ENCODE measurements at places on chromosomes 3 and 15.
A peak's percentile ranks its signal among the peaks of the same experiment; 100 is the strongest.

DNA sequence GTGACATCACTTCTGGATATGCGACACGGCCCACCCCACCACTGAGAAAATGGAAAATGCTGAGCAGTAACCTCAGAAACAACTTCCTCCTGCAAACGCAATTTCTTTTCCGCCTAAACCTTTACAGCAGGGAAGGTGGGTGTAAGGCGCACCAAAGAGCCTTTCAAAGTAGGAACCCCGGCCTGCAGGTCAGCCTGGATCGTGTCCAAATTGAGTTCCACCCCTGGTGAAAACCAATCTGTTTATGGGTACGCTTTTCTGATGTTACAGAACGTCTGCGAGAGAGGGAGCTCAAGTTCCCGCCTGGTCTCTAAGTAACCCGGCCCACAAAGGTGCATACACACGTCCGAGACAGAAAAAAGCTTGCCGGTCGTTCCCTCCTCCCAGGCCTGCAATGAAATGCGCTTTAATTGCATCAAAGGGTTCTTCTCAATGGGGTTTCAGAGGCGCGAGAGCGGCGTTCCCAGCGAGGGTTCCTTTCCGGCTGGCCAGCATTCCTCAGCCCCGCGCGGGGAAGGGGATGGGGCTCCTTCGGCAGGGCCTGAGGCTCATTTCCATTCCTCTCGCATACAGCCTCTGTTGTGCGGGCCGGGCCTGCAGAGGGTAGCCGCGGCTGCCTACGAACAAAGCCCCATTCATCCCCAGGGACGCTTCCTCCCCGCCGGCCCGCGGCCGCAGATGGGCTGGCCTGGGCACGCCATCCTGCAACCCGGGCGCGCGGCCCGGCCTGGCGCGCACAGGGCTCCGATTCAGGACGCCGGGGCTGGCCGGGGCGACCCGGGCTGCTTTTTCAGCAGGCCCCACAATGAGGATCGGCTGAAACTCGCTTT, 138.1 kb downstream of the TMCO5A start:
- peak; percentile 98 for DNase-seq

DNA sequence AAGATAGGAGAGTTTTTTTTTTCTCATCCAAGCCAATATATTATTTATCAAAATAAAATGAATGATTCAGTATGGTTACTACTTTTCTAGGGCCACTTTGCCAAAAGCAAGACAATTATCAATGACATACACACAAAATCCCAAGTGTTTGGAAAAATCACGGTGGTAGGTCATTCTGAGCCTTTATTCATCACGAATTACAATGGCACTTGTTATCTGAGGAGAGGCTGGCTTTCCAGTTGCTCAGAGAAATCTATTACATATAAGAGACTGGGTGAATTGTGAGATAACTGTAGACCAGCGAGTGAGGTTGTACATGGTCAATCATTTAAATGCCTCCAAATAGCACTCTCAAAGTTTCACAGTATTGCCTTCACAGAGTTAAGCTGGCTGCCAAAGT, 20.4 kb upstream of the FGF12 start:
- no peak for DNase-seq

DNA sequence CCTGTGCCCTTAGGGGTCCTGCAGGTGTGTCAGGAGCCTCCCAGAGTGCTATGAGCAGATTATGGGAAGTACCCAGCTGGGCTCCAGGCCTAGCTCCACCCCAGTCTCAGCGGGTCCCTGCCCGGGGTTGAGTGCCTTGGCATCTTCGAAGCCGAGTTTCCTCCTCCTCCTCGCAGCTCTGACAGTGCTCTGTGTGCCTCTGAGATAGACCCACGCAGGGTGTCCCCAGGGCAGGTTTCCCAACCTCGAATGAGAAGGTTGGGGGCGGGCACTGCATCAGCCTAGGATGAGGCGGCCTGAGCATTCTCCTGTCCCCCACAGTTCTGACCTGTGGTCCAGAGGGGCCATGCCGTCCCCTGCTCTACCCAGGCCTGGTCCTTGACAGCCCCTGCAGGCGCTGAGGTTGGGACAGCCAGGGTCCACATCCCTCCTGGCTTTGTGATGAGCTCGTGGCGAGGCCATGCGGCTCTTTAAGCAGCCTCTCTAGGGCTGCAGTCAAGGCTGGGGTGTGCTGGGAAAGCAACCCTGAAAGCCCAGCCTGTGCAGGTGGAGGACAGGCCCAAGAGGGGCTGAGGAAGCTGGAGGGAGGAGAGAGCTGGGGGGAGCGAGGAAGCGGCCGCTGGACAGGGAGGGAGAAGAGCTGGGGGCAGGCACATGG, 20.2 kb upstream of the SKOR1 start:
- no peak for DNase-seq

- no peak for DNase-seq
Observed at GRCh38 chr3:77372634-77373346, 332.9 kb downstream of the ROBO2 start.

DNA sequence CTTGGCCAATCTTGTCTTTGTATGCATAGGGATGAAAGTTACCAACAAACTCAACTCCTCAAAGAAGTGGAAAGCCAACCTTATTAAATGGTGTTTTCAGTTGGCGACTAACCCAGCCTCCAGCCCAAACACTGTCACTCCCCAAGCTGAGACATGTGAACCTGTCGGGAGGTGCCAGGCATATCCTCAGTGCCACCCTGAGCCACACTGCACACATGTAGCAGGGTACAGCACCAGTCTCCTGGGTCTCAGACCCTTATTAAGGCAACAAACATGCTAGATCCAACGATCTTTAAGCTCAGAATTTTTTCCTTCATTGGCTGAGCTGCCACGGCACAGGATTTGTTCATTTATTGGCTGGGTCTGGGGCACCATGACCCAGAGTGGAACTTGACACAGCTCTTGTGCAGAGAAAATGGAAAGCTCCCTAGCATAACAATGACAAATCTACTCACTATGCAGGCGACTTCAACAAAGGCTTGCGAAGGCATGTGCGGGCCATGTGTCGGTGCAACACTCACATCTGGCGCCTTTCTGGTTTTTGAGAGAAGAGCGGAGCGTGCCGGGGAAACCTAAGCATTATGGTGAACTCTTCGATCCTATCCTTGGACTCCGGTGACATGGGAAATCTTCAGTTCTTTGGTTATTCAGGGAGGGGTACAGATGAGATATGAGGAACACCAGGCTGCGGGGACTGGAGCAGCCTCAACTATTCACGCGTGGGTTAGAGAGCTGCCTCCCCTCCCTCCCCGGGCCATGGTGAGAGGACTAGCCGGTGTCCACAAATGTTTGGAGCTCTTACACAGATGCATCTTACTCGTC, 190.1 kb downstream of the FAM43A start:
- no peak for DNase-seq

GRCh38 chr3:175430983-175431773, 572.0 kb downstream of the NAALADL2 start:
- no peak for DNase-seq

DNA sequence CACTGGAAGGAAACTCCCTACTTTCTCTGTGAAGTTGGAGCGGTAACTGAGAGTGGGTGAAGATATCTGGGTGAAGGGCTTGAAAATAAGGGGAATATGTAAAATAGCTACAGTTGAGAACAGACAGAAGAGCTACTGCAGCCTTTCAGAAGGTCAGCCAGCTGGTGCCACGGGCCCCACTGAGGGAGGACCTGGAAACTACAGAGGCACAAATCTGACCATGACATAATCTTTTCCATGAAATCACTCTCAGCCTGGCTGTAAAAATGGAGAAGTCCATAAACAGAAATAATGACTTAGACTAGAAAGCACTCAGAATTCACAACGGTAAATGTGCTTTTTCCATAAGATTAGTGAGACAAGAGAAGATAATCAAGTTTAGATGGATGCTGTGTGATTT, 46.4 kb downstream of the ST3GAL6 start:
- DNase-seq: no peak

- DNase-seq: no peak
Observed at GRCh38 chr3:102485701-102486100, 50.9 kb downstream of the ZPLD1 start.

GRCh38 chr15:41017066-41017735, 63.9 kb downstream of the CHAC1 start:
- no peak for DNase-seq

GRCh38 chr15:77421370-77421700, 647 bp downstream of the HMG20A start:
- DNase-seq: no peak

- DNase-seq: no peak
Observed at GRCh38 chr15:92924216-92924615, 24.1 kb downstream of the CHD2 start.

GRCh38 chr3:122310361-122310760, 14.7 kb upstream of the CSTA start:
- no peak for DNase-seq

DNA sequence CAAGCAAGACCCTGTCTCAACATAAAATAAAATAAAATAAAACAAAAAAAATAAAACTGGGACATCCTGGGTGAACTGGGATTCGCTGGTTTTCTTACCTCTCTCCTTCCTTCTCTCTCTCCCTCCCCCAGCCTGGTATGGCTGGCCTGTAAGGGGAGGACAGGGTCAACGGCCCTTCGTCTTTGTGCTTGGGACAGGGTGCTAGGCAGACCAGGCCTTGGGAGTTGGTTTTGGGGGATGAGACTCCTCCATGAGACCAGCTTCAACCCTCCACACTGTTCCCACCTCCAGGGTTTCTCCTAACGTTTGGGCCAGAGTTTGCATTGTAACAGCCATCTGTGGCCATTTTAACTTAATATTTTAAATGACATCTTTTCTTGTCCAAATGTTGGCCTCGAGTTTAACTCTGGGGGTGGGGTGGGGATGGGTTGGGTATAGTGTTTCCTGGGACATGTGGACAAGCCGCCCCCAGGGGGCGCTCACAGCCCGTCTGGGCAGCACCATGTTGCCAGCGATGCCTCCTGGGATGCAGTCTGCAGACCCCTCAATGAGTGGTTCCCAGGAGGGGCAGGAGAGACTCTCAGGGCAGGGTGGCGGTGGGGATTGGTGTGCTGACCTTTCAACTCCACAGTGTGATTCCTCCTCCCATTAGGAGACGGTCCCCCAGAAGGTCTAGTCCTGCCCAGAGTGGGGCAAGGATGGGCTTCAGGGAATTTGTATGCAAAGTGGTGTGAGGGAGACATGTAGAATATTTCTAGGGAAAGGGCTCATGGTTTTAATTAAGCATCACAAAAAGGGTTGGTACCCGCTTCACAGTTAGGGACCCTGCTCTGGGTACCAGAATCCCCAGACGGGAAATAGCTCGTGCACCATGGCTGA, 37.7 kb upstream of the LCTL start:
- no peak for DNase-seq

GRCh38 chr15:50484781-50485180, 60.6 kb downstream of the USP8 start:
- DNase-seq: no peak

- no peak for DNase-seq
Observed at GRCh38 chr3:29335438-29335837, 54.6 kb downstream of the RBMS3 start.

DNA sequence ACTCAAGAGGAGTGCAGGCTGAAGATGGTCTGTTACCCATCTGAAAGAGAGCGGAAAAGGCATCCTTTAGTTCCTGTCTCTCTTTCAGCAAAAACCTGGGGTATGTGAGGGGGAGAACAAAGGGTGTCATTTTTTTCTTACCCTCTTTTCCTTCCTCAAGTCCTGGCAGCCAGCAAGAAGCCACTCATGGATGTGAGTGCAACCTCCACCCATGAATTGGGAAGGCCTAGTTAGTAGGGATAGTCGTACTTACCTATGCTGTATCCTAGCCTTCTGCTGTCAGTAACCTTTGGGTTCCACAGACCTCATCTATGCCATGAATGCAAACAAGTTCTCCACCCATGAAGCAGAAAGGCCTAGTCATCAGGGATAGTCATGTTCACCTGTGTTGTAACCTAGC, 472.8 kb downstream of the ZIC1 start:
- DNase-seq: no peak

- no peak for DNase-seq
Observed at GRCh38 chr3:183185696-183186095, 23.2 kb upstream of the LAMP3 start.

DNA sequence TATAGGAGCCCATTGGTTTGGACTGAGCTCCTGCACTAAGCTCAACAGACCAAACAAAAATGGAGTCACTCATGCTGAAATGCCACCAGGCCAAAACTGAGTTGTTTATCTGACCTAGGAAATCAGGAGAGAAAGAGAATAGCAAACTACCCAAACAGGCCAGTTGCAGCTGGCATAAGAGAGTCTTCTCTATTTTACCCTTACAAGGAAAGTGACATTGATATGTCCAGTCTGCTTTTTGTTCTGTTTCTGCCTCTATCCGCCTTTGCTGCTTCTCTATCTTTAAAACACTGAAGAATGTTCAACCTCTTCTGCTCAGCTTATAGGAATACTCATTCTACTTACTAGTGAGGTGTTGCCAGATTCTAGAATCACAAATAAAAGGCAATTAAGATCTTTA, 95.1 kb downstream of the ATP1B3 start:
- no peak for DNase-seq

Data from hypothalamus (tissue), 51 donors.